ENCODE measurements at places on chromosomes 5 and 9. TPM values are rescaled to one million over a fixed set of nuclear protein-coding genes. Genes with fewer than 3 reads are reported as not detected.

- DNase-seq = no peak
Observed at GRCh38 chr5:60685700-60686099, 14.3 kb downstream of the DEPDC1B start.

ARL10 gene
- polyA plus RNA-seq = 15.3 TPM

MARVELD2 gene
- 0.18 TPM for polyA plus RNA-seq

GRCh38 chr5:57437976-57438805, 44.4 kb downstream of the ACTBL2 start:
- peak; percentile 47 for DNase-seq

PCDHB9 gene
- polyA plus RNA-seq = not detected

SNX18 gene
- polyA plus RNA-seq = 37.0 TPM

DNA sequence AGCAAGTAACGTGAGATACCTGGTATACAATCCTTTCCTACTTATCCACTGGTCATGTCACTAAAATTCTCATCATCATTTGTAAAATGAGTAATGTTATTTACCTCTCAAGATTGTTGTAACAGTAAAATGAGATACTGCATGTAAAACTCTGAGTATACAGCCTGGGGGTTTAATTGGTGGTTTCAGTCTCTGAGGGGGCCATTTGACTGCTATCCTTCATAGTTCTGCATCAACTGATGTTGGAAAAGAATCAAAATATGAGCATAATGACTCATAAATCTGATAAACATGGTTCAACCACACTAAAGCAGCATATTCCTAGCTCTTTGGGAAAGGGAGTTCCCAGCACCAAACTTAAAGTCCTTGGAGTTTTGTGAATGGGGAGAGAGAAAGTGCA, 181.0 kb upstream of the GHR start:
- no peak for DNase-seq

- DNase-seq = no peak
Observed at GRCh38 chr5:148790545-148791333, 35.7 kb upstream of the ADRB2 start.

- no peak for DNase-seq
Observed at GRCh38 chr5:154197801-154198491, 7.4 kb downstream of the GALNT10 start.
